ENCODE measurements at places on chromosomes 6 and 20. TPM values are rescaled to one million over a fixed set of nuclear protein-coding genes. Genes with fewer than 3 reads are reported as not detected.

GRCh38 chr6:82906489-82906888 lies 159.2 kb downstream of the UBE3D start:
- no peak overlapping the region for H3K4me3 ChIP-seq
- no peaks in the 10 kb centered on the region for H3K27me3 ChIP-seq
- no peaks in the 10 kb centered on the region for H3K4me1 ChIP-seq
- DNase-seq: no peak
- no peaks in the 10 kb centered on the region for H3K36me3 ChIP-seq

GRCh38 chr6:139540276-139540675 lies 165.8 kb upstream of the CITED2 start:
- H3K27ac ChIP-seq: peak overlapping the region; percentile 93
- H3K27me3 ChIP-seq: no peaks in the 10 kb centered on the region
- H3K4me3 ChIP-seq: no peak overlapping the region
- H3K4me1 ChIP-seq: peaks cover 42% of the 10 kb centered on the region
- DNase-seq: peak; percentile 70

PLAGL1 gene
- 24.3 TPM for total RNA-seq

C6orf52 gene
- total RNA-seq: 6.5 TPM

DNA sequence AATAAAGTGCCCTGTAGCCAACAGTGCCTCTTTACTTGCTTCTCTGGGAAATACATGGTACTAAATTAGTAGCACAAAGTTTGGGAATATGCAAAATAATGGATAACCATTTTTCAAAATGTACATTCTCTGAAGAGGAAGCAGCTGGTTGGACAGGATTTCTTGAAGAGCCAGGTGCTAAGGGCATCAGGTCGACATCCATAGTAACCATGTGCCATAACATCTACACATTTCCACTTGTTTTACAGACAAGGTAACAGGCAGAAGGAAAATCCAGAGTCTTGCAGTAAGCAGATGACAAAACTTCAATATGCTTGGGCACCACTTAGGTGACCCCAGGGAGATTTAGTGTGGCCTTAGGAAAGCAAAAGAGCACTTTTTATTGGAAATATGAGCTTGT lies 36.5 kb upstream of the SMIM28 start:
- no peaks in the 10 kb centered on the region for H3K4me1 ChIP-seq
- H3K4me3 ChIP-seq: no peak overlapping the region
- H3K27ac ChIP-seq: no peak overlapping the region
- peaks cover 2% of the 10 kb centered on the region for H3K27me3 ChIP-seq
- no peak for DNase-seq

DNA sequence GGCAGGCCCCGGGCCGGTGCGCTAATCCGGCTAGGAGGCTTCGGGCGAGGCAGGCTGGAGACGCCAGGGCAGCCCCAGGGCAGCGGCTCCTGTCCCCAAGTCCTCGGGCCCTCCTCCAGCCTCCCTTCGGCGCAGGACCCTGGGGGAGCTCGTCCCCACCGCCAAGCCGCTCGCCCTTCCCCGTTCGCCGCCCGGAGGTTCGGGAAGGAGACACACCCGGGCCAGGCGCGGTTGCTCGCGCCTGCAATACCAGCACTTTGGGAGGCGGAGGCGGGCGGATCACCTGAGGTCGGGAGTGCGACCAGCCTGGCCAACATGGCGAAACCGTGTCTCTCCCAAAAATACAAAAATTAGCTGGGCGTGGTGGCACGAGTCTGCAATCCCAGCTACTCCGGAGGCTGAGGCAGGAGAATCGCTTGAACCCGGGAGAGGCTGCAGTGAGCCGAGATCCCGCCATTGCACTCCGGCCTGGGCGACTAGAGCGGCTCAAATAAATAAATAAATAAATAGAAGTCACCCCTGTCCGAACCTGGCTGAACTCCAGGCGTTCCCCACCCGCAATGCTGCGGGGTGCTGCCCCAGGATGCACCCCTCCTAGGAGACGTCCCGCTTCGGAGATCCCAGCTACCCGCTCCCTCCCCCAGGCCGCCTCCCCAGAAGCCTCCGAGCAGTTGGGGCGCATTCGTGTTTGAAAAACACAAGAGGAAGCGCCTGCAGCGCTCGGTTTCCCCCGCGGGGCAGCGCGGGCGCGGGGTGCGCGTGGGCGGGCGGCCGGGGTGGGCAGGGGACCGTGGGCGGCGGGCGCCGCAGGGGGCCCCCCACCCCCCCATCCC lies 27.5 kb downstream of the SERPINB9 start:
- H3K36me3 ChIP-seq: no peaks in the 10 kb centered on the region
- DNase-seq: no peak
- peak overlapping the region; percentile 75 for H3K4me3 ChIP-seq
- no peaks in the 10 kb centered on the region for H3K27me3 ChIP-seq
- peak overlapping the region; percentile 77 for H3K27ac ChIP-seq

TMEM244 gene
- total RNA-seq: not detected

BTNL2 gene
- total RNA-seq: not detected

- no peaks in the 10 kb centered on the region for H3K36me3 ChIP-seq
- H3K4me1 ChIP-seq: no peaks in the 10 kb centered on the region
- no peak overlapping the region for H3K27ac ChIP-seq
Observed at GRCh38 chr20:11108102-11108810, 434.5 kb upstream of the JAG1 start.

AIG1 gene
- 23.9 TPM for total RNA-seq

GRCh38 chr6:56746767-56747504 lies 104.2 kb upstream of the DST start:
- no peak overlapping the region for H3K4me3 ChIP-seq
- H3K27me3 ChIP-seq: no peaks in the 10 kb centered on the region
- no peak for DNase-seq
- H3K36me3 ChIP-seq: no peaks in the 10 kb centered on the region
- H3K4me1 ChIP-seq: peaks cover 81% of the 10 kb centered on the region
- H3K27ac ChIP-seq: peak overlapping the region; percentile 64

FLRT3 gene
- total RNA-seq: 0.67 TPM

DNA sequence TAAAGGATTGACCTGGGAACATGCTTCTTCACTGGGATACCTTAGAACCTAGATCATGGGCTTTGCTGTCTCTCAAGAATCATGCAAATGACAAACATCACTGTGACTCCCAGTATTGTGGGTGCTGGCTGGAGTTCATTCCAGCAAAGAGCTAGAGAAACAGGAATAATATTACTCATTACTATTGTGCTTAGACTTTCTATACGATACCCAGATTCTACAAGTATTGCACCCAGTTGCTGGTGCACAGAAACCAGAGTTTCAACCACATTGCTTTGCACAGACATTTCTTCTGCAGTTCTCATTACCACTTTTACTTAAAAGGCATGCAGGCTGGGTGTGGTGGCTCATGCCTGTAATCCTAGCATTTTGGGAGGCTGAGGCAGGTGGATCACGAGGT lies 220.4 kb upstream of the ZNF217 start:
- H3K4me3 ChIP-seq: no peak overlapping the region
- no peak for DNase-seq
- H3K4me1 ChIP-seq: peaks cover 9% of the 10 kb centered on the region
- H3K27me3 ChIP-seq: no peaks in the 10 kb centered on the region
- no peaks in the 10 kb centered on the region for H3K36me3 ChIP-seq

DNA sequence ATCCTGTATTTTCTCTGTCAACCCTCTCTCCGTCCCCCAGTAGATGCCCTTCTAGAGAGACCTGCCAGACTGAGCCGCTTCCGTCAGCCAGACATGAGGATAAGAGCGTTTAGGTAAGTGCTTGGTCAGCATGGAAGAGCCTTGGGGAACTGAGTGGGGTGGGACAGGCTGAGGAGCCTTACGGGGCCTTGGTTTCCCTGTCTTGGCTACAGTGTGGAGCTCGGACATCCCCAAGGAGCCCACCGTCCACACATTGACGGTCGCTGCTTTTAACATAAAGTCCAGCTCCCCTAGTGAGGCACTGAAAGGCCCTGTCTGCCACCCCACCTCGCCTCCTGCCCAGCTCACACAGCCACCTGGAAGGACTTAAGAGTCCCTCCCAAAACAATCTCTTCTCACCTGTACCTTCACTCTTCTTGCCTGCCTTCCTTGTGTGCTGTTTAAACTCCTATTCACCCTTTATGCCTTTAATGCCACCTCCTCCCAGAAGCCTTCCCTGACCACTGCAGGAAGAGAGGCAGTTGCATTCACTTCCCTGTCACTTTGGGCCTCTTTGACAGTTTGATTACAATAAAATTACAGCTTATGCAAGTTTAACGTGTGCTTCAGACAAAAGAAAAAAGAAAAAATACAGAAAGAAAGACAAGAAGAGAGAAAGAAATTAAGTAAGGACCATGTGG lies 42.3 kb downstream of the PDYN start:
- H3K27ac ChIP-seq: no peak overlapping the region
- no peaks in the 10 kb centered on the region for H3K36me3 ChIP-seq
- H3K4me1 ChIP-seq: no peaks in the 10 kb centered on the region
- no peak for DNase-seq
- no peaks in the 10 kb centered on the region for H3K27me3 ChIP-seq

GRCh38 chr20:25859649-25860530 lies 163.2 kb upstream of the ZNF337 start:
- H3K27ac ChIP-seq: no peak overlapping the region
- no peak for DNase-seq
- H3K4me1 ChIP-seq: peaks cover 6% of the 10 kb centered on the region
- no peaks in the 10 kb centered on the region for H3K36me3 ChIP-seq

PTPRT gene
- not detected for total RNA-seq

- peaks cover 16% of the 10 kb centered on the region for H3K27me3 ChIP-seq
- H3K4me1 ChIP-seq: no peaks in the 10 kb centered on the region
- H3K27ac ChIP-seq: no peak overlapping the region
- H3K4me3 ChIP-seq: no peak overlapping the region
- DNase-seq: no peak
Observed at GRCh38 chr20:4787820-4788219, 66.1 kb downstream of the PRND start.

- no peaks in the 10 kb centered on the region for H3K4me1 ChIP-seq
- no peak overlapping the region for H3K4me3 ChIP-seq
- no peak overlapping the region for H3K27ac ChIP-seq
- peaks cover 2% of the 10 kb centered on the region for H3K27me3 ChIP-seq
Observed at GRCh38 chr20:52681288-52681687, 290.9 kb upstream of the TSHZ2 start.

MUCL3 gene
- not detected for total RNA-seq

DNA sequence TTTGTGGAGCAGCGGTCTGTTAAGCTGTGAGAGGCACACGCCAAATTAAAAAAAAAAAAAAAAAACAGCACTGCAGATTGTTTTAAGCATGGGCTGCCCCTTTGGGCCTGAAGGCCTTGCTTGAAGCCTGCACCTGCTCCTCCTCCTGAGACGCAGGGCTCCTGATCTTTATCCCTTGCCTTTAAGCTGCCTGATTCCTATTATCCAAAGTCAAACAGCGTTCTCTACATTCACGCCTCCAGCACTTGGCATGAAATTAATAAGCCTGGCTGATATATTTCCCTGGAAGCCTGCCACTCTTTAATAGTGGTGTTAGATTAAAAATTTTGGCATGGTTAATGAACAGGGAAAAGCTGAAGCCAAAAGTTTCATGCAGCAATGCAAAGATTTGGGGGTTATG lies 163.9 kb downstream of the FAXC start:
- H3K4me1 ChIP-seq: no peaks in the 10 kb centered on the region
- no peaks in the 10 kb centered on the region for H3K36me3 ChIP-seq
- no peak overlapping the region for H3K4me3 ChIP-seq
- DNase-seq: no peak

GRCh38 chr6:170268216-170269129 lies 22.4 kb downstream of the DLL1 start:
- H3K27me3 ChIP-seq: no peaks in the 10 kb centered on the region
- H3K4me1 ChIP-seq: no peaks in the 10 kb centered on the region
- no peak for DNase-seq
- no peaks in the 10 kb centered on the region for H3K36me3 ChIP-seq
- H3K27ac ChIP-seq: no peak overlapping the region

PKIB gene
- total RNA-seq: 1.1 TPM

RBM12 gene
- 100 TPM for total RNA-seq

DNA sequence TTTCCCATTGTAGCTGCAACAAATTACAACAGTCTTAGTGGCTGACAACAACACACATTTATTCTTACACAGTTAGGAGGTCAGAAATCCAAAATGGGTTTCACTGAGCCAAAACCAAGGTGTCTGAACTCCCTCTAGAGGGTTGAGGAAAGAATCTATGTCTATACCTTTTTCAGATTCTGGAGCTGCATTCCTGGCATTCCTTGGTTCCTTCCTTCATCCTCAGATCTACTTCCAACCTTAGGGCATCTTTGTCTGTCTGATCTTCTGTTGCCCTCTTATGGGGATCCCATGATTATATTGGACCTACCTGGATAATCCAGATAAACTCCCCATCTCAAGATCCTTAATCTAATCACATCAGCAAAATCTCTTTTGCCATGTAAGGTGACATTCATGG lies 540.9 kb upstream of the MAP3K7 start:
- no peak overlapping the region for H3K4me3 ChIP-seq
- DNase-seq: no peak
- H3K27ac ChIP-seq: no peak overlapping the region
- no peaks in the 10 kb centered on the region for H3K4me1 ChIP-seq

DNA sequence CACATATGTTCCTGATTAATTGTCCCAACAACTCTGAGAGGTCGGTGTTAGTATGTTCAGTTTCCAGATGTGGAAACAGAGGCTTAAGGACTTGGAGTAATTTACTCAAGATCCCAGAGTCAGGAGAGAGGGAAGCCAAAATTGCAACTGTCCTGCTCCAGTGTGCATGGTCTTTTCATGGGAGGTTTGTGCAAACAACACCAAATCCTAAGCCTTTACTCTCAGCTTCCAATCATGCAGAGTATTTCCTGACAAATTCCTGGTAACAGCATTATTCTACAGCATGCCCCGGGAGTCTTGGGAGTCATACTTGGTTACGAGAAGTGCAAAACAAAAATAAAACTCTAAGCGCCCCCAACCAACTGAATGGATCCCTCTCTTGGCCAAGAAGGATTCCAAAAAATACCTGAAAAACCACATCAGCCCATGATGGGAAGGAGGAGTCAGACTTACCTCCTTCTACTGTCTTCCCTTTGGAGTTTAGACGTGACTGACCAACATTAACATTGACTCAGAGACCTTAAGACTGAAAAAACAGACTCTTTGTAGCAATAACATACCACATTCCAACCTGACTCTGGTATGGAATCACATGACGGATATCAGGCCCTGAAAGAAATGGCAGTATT lies 30.8 kb upstream of the PPP1R3G start:
- no peak overlapping the region for H3K27ac ChIP-seq
- DNase-seq: no peak
- H3K4me1 ChIP-seq: no peaks in the 10 kb centered on the region

DNA sequence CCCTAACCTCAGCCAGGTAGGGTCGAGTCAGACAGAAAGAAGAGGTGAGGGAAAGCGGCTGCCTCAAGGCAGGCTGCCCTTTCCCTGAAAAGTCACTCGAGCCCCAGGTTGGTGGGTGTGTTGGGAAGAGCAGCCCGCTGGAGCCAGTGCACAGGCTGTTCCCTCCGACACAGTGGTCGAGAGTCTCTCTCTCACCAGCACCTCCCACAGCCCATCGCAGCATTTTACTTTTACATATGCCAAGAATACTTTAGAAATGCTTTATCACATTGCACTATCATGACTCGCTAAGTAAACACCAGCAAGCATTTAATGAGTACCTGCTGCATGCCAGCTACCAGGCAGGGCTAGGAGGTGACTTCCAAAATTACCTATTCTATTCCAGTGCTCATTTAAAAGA lies 1.7 kb downstream of the PRPH2 start:
- no peaks in the 10 kb centered on the region for H3K27me3 ChIP-seq
- no peaks in the 10 kb centered on the region for H3K4me1 ChIP-seq
- no peaks in the 10 kb centered on the region for H3K36me3 ChIP-seq
- no peak overlapping the region for H3K4me3 ChIP-seq
- H3K27ac ChIP-seq: no peak overlapping the region

All from Panc1 (cell line).